Stimulated activated CD8-positive, alpha-beta memory T cell treated with anti-CD3 and anti-CD28 coated beads, Interleukin-4, amount 100 ng/mL, for 1 hour (primary cell): ENCODE measurements at places on chromosomes 13 and 19.
A peak's percentile ranks its signal among the peaks of the same experiment; 100 is the strongest.

DNA sequence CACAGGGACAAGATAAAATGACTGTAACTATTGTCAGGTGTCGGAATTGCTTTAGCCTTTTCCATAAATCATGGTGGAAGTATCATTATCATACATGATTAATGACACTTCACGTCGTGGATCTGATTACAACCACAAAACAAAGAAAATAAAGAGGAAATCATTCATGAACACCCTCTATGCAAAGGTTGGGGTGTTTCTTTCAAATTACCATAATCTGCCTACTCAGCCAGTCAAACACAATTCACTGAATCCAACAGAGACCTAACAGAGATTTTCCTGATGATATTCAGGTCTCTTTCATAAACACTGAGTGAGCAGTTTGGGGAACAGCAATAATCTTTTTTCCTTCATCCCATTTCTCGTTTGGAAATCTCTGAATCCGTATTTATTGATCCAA lies 625.6 kb downstream of the DCT start:
- no peak for DNase-seq

GRCh38 chr13:31862828-31863227 lies 123.5 kb downstream of the RXFP2 start:
- DNase-seq = no peak

DNA sequence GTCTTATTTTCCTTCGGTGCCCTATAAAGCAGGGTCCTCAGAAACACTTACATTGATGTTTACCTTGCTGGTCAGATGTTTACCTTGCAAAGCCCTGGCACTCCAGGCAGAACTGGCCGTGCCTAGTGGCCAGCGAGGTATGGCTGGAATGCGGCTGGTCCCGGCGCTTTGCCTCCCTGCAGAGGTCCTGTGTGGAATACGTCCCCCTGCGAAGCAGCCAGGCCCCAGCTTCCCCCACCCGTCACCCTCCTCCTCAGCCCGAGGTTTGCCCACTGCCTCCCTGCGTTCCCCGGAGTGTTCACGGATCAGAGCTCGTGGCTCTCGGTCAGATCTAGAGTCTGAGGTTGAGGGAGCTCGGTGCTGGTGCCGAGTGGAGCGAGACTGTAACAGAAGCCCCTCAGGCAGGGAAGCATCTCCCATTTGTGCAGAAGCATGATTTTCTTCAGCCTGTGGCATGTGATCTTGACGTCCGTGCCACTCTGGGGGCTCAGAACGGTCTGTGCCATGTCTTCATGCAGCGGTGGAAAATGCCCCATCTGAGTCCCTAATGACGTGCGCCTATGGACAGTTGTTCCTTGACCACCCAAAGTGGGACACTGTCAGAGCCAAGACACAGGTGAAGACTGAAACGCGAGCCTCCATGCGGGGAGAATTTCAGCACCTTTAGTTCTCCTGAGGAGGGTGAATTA lies 54.8 kb upstream of the SOX1 start:
- no peak for DNase-seq

GRCh38 chr13:55615081-55615480 lies 1525.6 kb upstream of the PRR20A start:
- no peak for DNase-seq

DNA sequence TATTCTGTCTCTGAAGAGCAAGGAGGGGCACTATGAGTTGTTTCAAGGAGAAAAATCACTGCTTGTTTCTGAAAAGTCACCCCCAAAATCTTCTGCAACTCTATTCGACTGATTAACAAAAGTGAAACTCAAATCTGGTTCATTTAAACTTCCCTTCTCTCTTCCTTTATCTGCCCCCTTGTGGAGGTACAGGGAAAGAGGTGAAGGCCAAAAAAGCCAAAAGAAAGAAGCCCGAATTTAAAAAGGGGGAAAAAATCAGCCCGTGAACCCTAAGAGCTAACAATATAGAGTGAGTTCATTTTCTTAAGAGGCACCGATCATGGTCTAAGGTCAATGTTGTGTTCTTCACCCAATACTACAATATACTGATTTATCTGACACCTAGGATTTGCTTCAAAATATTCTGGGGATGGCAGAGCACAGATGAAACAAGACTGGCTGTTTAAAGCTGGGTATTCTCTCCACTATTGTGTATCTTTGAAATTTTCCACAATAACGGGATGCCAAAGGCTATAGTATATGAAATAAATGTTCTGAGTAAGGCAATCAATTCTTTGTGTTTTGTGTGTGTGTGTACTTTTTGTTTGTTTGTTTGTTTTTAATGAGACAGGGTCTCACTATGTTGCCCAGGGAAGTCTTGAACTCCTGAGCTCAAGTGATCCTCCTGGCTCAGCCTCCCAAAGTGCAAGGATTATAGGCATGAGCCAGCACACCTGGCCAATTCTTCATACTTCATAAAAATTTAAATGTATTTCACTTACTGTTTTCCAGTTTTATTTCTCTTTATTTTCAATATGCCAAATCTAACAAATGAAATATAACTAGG lies 55.0 kb upstream of the EEF1AKMT1 start:
- no peak for DNase-seq

- DNase-seq = no peak
Measured at GRCh38 chr19:5302396-5302795, 38.2 kb downstream of the PTPRS start.

GRCh38 chr13:40465015-40465390 lies 201.4 kb downstream of the FOXO1 start:
- DNase-seq = no peak

DNA sequence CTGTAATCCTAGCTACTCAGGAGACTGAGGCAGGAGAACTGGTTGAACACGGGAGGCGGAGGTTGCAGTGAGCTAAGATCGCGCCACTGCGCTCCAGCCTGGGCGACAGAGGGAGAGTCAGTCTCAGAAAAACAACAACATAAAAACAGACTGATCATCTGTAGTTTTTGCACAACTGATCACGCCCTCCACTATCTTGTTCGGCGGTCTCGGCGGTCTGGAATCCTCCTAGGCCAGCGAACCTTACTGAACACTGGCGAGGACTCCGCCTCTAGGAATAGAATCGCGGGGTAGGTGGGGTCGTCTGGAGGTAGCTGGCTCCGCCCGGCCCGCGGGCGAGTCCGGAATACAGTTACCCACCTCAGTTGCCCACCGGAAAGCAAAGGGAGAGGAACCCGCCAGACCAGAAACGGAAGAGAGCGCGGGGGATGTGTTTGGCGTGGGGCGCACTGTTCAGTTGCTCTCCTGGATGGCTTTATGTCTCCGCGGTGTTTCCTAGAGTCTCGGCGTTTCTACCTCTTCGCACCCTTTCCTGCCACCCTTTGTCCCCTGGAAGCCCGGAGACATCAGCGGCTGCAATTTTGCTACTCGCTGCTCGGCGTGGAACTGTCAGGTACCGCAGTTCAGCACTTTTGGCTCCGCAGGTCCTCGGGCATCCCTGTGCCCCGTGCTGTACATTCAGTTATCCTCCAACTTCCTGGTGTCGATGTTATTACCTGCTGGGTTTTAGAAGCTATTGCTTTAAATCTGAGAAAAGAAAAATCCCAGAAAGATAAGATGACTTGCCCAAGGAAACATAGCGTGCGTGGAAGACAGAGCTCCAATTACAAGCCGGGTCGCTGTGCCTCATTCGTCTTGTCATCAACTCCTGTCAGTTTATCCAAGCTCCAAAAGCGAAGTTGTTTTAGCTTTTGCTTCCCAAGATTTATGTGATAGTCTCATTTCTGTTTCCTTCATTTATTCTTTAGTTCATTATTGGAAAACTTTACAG lies 24.9 kb upstream of the HNRNPA1L2 start:
- peak; percentile 70 for DNase-seq

DNA sequence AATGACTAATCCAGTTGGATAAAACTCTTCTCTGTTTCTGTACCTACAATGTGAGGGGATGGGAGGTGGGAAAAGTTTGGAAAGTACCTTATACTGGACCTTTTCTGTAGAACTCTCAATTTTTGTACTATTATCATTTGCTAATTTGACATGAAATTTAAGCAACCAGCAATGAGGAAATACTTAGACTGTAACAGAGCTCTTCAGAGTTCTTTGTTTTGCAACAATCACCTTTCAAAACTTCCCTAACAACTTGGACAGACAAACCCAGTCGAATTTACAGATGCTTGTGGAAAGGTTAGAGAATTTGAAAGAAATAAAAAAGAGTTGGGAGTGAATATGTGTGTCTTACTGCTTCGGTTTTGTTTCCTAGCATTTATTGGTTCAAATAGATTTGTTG lies 16.8 kb downstream of the KBTBD7 start:
- DNase-seq = no peak

DNA sequence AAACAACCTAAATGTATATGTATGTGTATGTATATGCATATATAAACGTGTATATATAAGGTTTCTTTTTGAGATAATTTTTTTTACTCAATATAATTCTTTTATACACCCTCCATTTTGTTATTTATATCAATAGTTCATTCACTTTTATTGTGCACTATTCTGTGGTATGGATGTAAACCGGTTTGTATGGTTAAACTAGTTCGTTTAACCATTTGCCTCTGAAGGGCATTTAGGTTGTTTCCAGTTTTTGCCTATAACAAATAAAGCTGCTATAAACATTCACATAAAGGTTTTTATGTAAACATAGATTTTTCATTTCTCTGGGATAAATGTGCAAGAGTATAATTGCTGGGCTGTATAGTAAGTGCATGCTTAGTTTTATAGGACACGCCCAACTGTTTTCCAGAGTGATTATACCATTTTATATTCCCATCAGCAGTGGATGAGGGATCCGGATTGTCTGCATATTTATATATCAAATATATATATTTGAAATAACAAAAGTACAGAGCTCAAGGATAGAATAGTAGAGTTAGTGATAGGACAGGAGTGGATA lies 380.3 kb downstream of the TSHZ3 start:
- no peak for DNase-seq

DNA sequence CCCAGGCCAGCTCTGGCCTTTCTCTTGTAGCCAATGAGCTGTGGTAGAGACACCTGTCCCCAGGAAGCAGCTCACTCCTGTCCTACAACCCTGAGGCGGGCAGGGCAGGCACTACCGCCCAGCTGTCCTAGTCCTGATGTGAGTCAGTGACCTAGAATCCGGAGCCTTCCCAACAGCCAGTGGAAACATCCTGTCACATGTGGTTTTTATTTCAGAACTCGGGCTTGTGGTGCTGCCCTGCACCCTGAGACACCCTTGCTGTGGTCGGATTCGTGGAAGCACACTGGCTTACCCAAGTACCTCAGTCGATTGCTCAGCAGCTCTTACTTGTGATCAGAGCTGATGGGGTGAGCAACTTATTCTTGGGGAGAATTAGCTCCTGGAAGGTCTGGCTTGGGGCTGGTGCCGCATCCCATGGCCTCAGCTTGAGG lies 83.6 kb upstream of the ARHGEF7 start:
- no peak for DNase-seq

DNA sequence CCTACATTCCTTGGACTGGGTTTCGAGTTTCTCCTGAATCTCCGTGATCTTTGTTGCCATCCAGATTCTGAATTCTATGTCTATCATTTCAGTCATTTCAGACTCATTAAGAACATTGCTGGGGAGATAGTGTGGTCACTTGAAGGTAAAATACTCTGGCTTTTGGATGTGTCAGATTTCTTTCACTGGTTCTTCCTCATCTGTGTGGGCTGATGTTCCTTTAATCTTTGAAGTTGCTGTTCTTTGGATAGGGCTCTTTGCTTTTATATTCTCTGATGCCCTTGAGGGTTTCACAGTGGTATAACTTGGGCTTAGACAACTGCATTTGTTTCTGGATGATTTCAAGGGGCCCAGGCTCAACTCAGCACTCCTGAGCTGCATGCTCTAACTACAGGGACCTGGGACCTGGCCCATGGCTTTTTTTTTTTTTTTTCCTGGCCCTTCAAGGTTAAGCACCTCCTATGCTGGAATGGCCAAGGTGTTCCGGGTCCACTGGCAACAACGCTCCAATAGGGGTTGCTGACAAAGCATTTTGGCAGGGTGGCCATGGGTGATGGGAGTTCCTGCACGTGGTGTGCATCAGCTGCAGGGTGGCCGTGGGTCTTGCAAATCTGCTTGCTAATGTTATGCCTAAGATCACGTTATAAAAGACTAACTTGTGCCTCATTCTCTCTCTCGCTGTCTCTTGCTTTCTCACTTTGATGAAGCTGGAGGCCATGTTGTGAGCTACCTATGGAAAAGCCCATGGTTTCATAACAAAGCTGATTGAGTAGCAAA lies 5.9 kb upstream of the SIGLEC7 start:
- no peak for DNase-seq

DNA sequence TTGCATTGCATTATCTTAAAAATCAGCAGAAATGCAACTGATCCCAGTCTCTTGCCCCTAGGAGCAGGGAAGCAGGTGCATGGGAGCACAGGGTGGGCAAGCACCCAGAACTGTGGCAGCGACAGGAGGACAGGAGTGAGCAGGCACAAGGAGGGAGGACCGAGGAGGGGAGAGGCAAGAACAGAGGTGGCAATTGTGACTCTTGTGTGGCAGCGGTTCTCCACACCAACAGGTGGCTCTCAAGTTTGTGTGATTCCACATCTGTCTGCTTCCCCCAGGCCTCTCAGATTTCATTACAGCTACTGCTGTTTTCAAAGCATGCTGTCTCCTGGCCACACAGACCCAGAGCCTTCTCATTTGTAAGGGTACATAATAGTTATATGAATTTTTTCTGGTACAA lies 108.5 kb downstream of the STK24 start:
- DNase-seq = no peak

- DNase-seq = no peak
Measured at GRCh38 chr13:110269509-110270185, 37.3 kb downstream of the COL4A1 start.

- DNase-seq = peak; percentile 65
Measured at GRCh38 chr19:6801485-6802086, 29.1 kb downstream of the VAV1 start.

GRCh38 chr13:107992542-107992941 lies 222.8 kb downstream of the LIG4 start:
- no peak for DNase-seq

DNA sequence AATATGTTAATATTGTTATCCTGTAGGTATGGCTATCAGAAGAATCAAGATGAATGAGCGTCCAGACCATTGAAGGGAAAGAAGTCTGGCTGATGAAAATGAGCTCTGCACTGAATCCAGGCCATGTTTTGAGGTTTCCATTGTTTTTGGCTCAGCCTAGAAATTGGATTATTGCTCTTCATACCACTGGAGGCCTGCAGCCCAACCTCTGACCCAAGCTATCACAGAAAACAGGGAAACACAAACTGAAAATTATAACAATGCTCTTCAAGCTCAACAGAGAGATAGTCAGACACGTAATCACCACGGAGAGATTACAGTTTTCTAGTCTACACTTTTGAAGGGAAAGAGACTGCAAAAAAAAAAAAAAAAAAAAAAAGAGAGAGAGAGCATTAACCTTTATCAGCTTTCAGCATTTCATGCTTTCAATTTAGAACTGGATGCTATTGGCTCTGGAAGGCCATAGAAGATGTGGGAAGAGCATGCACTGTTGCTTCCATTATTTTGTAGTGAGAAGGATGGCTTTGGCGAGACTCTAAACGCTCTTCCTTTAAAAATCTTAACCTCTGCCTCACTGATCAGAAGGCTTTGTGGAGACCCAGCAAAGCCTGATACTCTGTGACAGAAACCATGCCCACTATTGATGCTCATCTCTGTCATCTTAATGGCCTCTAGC lies 10.8 kb downstream of the EDNRB start:
- DNase-seq = no peak

- no peak for DNase-seq
Measured at GRCh38 chr19:39471756-39472536, 8.7 kb upstream of the TIMM50 start.

GRCh38 chr13:23915308-23915707 lies 18.0 kb upstream of the C1QTNF9B start:
- DNase-seq = no peak

GRCh38 chr13:27455331-27455855 lies 5.0 kb upstream of the MTIF3 start:
- no peak for DNase-seq
